Neural crest cell (in vitro differentiated cells): ENCODE measurements at places on chromosomes 12 and 14. TPM values are rescaled to one million over a fixed set of nuclear protein-coding genes. Genes with fewer than 3 reads are reported as not detected.
A peak's percentile ranks its signal among the peaks of the same experiment; 100 is the strongest.

- no peak for DNase-seq
- H3K4me1 ChIP-seq = peaks cover 15% of the 10 kb centered on the region
- H3K36me3 ChIP-seq = no peaks in the 10 kb centered on the region
These were observed 65.6 kb upstream of the PLEKHG3 start for GRCh38 chr14:64638625-64639024.

GRCh38 chr14:74882103-74882920, 596 bp downstream of the DLST start:
- no peaks in the 10 kb centered on the region for H3K36me3 ChIP-seq
- peaks cover 50% of the 10 kb centered on the region for H3K4me1 ChIP-seq
- peak overlapping the region; percentile 99 for H3K27ac ChIP-seq
- H3K27me3 ChIP-seq = no peaks in the 10 kb centered on the region
- no peak for DNase-seq

GRCh38 chr12:55995366-55995765, 1.7 kb upstream of the SUOX start:
- no peak overlapping the region for H3K27ac ChIP-seq
- H3K4me1 ChIP-seq = peaks cover 33% of the 10 kb centered on the region
- no peaks in the 10 kb centered on the region for H3K27me3 ChIP-seq

DNA sequence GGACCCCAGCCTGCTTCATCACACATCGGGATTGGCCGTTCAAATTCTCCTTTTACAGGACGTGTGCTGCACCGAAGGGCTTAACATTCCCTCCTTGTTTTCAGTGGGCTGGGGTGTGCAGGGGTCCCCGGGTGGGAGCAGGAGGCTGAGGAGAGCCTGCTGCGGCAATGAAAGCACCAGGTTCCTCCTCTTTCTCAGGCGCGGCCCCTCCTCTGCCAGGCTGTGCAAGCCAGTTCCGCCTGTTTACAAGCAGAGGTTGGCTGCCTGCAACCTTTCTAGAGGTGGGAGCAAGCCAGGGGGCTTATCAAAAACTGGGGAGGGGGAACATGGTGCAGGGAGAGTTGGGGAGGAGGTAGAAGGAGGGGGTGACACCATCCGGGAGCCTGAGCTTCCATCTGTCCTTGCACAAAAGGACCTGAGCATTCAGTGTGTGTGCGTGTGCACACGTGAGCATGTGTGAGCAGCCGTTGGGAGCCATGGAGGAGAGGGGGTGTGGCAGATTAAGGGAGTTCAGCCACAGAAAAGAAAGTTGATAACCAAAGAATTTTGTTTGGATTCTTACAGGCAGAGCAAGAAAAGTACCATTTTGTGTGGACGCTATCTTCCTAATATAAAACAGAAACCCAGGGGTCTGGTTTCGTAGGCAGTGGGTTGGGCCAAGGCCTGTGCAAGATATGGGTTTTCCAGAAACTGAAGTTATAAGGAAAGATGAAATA, 108.8 kb upstream of the RFLNA start:
- no peak overlapping the region for H3K4me3 ChIP-seq
- DNase-seq = no peak
- no peaks in the 10 kb centered on the region for H3K27me3 ChIP-seq
- peaks cover 36% of the 10 kb centered on the region for H3K4me1 ChIP-seq
- H3K36me3 ChIP-seq = no peaks in the 10 kb centered on the region

DNA sequence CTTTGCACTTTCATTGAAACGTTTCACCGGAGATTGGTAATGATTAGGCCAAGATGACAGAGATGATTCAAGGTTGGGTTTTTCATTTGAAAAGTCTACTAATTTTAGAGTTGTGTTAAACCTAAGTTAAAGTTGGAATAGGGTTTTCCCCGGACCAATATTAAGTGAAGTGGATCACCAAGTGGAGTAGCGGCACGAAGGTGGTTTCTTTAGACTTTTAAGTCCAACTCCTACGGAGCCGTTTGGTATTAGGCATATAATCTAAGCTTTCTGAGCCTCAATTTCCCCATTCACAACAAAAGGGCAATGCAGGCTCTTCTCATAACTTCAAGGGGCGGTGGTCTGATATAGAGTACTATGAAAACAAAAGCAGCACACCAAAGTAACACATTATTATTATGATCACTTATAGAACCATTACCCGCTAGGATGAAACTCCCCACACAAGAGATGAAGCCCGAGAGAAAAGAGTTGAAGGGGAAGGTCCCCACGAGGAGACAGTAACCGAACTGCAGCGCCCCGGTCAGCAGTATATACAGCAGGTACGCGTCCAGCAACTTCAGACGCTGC, 413 bp downstream of the DAD1 start:
- no peak for DNase-seq
- H3K27ac ChIP-seq = peak overlapping the region; percentile 94
- H3K4me1 ChIP-seq = peaks cover 39% of the 10 kb centered on the region
- peaks cover 28% of the 10 kb centered on the region for H3K27me3 ChIP-seq

DNA sequence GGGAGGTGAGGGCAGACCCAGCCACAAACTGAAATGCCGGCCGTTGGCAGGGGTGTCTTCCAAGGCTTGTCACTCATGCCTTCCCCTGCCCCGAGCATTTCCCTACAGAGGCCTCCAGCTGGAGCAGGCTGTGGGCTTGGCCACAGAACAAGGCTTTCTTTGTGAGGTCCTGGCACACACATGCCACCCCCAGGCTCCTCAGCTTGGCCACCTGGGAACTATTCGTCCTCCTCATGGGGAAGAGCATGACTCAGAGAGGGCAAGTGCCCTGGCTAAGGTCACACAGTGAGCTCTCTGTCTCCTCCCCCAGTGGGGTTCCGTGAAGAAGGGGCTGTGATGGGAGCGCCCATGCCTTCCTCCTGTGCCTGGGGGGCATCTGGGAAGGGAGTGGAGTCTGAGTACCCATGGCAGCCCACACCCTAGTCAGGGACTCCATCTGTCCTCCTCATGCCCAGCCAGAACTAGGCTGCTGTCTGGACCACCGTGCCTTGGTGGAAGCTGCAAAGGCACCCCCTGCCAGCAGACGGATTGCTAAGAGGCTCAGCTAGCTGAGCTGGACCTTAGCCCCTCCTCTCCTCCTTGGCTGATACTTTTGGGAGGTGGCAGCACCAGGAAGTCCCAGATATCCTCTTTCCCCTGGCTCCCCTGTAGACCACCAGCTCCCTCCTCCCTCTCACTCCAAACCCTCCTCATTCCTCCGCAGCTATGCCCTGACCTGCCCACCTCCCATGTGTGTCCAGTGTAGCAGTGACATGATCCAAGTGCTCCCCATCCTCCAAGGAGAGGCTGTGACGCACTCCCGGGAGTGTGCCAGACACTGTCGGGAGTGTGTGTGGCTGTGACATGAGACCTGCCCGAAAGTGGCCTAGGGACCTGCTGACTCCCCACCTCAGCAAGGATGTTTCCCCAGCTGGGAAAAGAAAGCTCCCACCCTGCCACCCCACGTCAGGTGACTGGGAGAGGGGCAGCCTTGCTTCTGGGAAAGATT, 21.4 kb downstream of the ABCB9 start:
- H3K27ac ChIP-seq = peak overlapping the region; percentile 67
- peak; percentile 28 for DNase-seq
- H3K4me1 ChIP-seq = peaks cover 36% of the 10 kb centered on the region
- H3K36me3 ChIP-seq = no peaks in the 10 kb centered on the region

Gene SLC7A7
- total RNA-seq = 0.54 and 0.64 TPM in 2 replicates

Gene CLEC4A
- not detected in 2 replicates for total RNA-seq

DNA sequence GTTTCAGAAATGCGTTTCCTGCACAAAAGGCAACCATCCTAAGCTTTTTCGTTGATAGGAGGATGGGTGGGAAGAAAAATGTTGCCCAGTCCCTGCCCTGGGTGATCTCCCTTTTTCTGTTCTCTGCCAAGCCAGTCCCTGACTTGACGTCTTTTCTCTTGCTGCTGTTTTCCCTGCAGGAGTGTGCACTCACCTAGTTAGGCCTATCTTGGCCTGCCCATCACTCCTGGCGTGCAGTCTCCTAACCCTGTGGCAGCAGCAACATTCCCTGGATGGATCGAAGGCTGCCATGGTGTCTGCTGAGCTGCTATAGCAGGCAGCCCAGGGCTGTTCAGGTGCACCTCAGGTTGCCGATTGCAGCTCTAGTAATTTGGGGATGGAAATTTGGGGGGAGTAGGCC, 1.2 kb downstream of the UNC119B start:
- peaks cover 41% of the 10 kb centered on the region for H3K4me1 ChIP-seq
- no peak for DNase-seq
- H3K27ac ChIP-seq = peak overlapping the region; percentile 21
- H3K4me3 ChIP-seq = peak overlapping the region; percentile 87

GRCh38 chr12:131137836-131138637, 184.3 kb downstream of the ADGRD1 start:
- H3K36me3 ChIP-seq = no peaks in the 10 kb centered on the region
- no peak overlapping the region for H3K4me3 ChIP-seq
- no peaks in the 10 kb centered on the region for H3K27me3 ChIP-seq
- no peak for DNase-seq
- H3K4me1 ChIP-seq = peaks cover 43% of the 10 kb centered on the region
- peak overlapping the region; percentile 81 for H3K27ac ChIP-seq

GRCh38 chr12:31506515-31507306, 84.2 kb downstream of the DENND5B start:
- no peak for DNase-seq
- peaks cover 33% of the 10 kb centered on the region for H3K4me1 ChIP-seq
- H3K4me3 ChIP-seq = no peak overlapping the region
- H3K27me3 ChIP-seq = no peaks in the 10 kb centered on the region

- no peaks in the 10 kb centered on the region for H3K27me3 ChIP-seq
- no peak overlapping the region for H3K27ac ChIP-seq
These were observed 42.9 kb downstream of the FLRT2 start for GRCh38 chr14:85572845-85573244.

Gene RNFT2
- 79.9 and 82.1 TPM in 2 replicates for total RNA-seq

Gene TSPAN8
- not detected in 2 replicates for total RNA-seq

Gene HOXC12
- not detected in 2 replicates for total RNA-seq

- H3K4me1 ChIP-seq = peaks cover 17% of the 10 kb centered on the region
- H3K27ac ChIP-seq = no peak overlapping the region
- H3K4me3 ChIP-seq = no peak overlapping the region
- H3K27me3 ChIP-seq = no peaks in the 10 kb centered on the region
These were observed 17.4 kb downstream of the MVK start for GRCh38 chr12:109591041-109591440.

- H3K4me3 ChIP-seq = no peak overlapping the region
- H3K27me3 ChIP-seq = peaks cover 6% of the 10 kb centered on the region
- H3K36me3 ChIP-seq = no peaks in the 10 kb centered on the region
- no peaks in the 10 kb centered on the region for H3K4me1 ChIP-seq
These were observed 64.1 kb downstream of the TMEM132D start for GRCh38 chr12:129839679-129840078.

Gene KCNJ8
- 4.0 and 4.6 TPM in 2 replicates for total RNA-seq
